Hematopoietic multipotent progenitor cell (in vitro differentiated cells): ENCODE measurements at places on chromosomes 6 and 20.

DNA sequence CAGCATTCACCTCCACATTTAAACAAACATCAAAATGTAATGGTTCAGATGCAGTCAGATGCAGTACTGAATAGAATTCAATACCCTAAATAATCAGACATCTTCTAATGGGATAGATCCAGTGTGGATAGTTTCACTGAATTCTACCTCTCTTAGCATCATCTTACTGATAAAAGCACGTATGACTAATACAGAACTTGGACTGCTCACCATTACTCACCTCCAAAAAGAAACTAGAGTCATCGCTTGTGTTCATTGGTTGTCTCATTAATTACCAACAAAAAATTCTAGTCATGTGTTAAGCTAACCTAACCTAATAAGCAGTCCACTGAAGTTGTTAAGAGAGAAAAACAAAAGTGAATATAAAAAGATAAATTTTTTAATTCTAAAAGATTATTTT lies 165.9 kb upstream of the IRAK1BP1 start:
- no peak for DNase-seq

- no peak for DNase-seq
Observed at GRCh38 chr6:118318648-118319047, 229.4 kb upstream of the PLN start.

DNA sequence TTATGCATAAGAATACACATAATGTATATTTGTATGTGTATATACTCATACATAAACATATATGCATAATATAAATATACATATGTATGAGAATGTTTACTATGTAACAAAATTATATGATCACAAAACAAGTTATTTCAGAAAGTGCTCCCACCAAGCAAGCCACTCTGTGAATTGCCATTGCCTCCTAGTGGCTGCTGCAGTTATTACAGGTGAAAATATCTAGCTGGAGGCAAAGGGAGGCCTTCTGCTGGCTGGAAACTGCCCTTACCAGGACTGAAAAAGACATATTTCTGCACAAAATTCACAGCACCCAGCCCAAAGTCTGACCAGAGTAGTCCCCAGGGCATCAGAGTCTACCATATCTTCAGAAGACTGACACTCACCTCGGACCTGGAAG lies 14.4 kb upstream of the ADAM33 start:
- no peak for DNase-seq

GRCh38 chr20:38262931-38263330 lies 2.4 kb upstream of the KIAA1755 start:
- DNase-seq, result no peak

GRCh38 chr20:56987986-56988385 lies 278.5 kb downstream of the BMP7 start:
- no peak for DNase-seq

GRCh38 chr20:19993958-19994669 lies 23.0 kb upstream of the NAA20 start:
- no peak for DNase-seq

GRCh38 chr20:52263757-52264156 lies 72.2 kb upstream of the ZFP64 start:
- DNase-seq, result no peak

GRCh38 chr6:33642897-33643296 lies 21.8 kb downstream of the ITPR3 start:
- no peak for DNase-seq

GRCh38 chr6:67030861-67031260 lies 1323.8 kb upstream of the EYS start:
- DNase-seq, result no peak

DNA sequence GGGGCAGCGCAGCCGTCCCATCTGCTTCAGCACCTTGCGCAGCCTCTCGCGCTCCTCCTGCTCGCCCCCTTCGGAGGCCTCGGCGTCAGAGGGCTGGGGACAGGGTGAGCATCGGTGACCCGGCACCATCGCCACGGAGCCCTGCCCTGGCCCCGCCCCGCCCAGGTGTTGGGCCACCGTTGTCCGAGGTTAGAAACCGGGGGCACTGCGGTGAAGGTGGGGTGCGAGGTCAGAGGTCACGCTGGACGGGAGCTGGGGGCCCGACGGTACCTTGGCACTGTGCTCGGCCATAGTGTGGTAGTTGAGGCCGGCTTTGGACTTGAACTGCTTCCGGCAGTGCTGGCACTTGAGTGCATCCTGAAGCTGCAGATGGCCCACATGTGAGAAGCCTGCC lies 6.4 kb downstream of the ZNF512B start:
- DNase-seq, result no peak

GRCh38 chr20:25247518-25247955 lies 348 bp upstream of the PYGB start:
- DNase-seq, result peak; percentile 35

- no peak for DNase-seq
Observed at GRCh38 chr20:49388744-49389143, 93.7 kb downstream of the KCNB1 start.

- DNase-seq, result no peak
Observed at GRCh38 chr6:12923644-12924235, 207.2 kb downstream of the PHACTR1 start.

GRCh38 chr20:16405254-16405653 lies 168.0 kb downstream of the KIF16B start:
- DNase-seq, result no peak

DNA sequence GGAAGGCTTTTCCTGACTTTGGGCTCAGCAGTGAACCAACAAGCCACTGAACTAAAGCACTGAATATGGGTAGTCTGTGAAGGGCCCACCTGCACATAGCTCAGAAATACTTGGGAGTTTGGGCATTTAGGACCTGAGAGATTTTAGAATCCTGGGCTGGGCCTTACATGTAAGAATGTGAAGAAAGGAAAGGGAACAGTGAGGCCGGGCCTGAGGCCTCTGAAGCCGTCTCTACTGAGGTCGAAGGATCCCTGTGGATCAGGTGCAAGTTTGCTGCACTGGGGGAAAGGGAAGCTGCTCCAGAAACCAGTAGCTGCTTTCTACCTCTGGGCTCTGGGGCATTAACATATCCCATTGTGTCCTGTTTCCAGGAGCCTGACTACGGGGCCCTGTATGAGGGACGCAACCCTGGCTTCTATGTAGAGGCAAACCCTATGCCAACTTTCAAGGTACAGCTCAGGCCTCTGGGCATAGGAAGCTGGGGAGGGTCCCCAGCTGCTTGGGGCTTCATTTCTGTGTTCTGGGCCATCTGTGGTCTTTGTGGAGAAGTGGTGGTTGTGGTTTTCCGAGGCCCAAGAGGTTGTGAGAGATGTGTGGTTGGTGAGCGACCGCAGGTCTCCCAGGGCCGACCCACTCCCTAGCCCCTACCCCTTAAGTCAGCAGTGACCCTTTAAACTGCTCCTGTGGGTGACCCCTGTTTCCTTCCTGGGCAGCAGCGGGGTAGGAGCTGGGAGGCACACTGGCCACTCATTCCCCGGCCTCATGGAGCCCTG lies 30.3 kb downstream of the PLCG1 start:
- DNase-seq, result no peak

DNA sequence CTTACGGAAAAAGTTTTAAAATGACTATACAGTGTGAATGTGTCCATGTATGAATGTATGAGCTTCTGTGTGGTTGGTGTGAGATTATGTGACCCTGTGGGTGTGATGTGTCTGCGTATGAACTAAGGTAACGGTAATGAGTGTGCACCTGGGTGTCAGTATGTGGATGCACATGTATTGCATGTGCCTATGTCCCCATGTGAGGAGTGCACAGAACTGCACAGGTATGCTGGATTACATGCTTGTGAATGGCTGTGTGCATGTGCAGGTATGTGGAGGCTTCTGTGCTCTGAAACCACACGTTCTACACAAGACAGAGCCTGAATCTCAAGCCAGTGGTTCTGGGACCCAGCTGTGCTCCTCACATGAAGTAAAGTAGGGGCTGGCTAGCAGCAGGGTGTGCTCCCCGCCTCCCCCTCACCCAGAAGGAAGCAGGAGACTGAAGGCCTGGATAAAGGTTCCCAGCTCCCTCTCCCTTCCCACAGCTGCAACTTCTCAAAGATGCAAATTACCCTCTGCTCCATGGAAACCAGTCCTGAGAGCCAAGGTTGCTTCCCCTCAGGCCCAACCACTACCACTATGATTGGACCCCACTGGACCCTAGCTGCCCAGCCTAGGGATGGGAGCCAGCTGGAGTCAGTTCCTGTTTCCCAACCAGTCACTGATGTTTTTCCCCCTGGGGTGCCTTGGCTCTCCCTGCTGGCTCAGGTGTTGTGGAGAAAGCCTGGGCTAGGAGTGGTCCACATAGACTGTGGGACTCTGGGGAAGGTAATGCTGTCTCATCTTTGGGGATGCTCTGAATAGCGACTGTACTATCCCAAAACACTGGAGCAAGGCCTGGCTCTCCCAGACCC lies 24.8 kb upstream of the SPDEF start:
- no peak for DNase-seq

- DNase-seq, result no peak
Observed at GRCh38 chr20:8449123-8449522, 317.1 kb downstream of the PLCB1 start.

- no peak for DNase-seq
Observed at GRCh38 chr20:44954211-44954610, 6.0 kb downstream of the TOMM34 start.

GRCh38 chr20:39935901-39936300 lies 753.1 kb downstream of the MAFB start:
- DNase-seq, result no peak

DNA sequence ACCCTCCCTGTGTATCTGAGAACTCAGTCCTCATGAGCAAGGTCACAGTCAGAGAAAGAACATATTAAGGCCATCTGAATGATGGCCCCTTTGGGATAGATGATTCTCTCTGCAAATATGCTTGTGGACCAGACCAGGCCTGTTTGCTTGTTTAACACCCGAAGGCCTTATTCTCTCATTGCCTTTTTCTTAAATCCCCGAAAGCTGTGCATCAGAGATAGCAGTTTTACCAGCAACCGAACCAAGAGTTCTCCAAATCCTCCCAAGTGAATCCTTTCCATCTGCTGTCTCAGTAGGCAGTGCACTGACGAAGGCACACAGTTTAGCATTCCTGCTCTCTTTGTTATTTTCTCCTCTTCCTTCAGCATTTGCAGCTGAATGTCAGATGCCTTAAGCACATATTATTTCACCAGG lies 79.8 kb downstream of the TRMT6 start:
- DNase-seq, result no peak

DNA sequence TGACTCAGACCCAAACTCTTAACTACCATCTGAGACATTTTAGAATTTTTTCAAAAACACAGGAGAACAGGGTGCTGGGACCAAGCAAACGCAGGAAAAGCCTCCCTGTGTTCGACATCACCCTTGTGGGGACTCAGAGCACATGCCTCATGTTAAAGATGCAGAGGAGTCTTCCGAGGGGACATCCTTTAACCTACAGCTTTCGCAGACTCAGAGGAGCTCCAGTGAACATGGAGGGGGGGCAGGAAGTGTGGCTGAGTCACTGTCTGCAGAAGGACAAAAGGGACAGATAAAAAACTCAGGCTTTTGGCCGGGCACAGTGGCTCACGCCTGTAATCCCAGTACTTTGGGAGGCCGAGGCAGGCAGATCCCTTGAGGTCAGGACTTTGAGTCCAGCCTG lies 15.1 kb downstream of the BMP7 start:
- peak; percentile 22 for DNase-seq

- DNase-seq, result peak; percentile 45
Observed at GRCh38 chr20:46255440-46256104, 52.7 kb downstream of the CDH22 start.

- peak; percentile 65 for DNase-seq
Observed at GRCh38 chr6:31180500-31180899, 10.0 kb upstream of the POU5F1 start.
